ENCODE measurements at places on chromosomes 1 and 21.
A peak's percentile ranks its signal among the peaks of the same experiment; 100 is the strongest.

DNA sequence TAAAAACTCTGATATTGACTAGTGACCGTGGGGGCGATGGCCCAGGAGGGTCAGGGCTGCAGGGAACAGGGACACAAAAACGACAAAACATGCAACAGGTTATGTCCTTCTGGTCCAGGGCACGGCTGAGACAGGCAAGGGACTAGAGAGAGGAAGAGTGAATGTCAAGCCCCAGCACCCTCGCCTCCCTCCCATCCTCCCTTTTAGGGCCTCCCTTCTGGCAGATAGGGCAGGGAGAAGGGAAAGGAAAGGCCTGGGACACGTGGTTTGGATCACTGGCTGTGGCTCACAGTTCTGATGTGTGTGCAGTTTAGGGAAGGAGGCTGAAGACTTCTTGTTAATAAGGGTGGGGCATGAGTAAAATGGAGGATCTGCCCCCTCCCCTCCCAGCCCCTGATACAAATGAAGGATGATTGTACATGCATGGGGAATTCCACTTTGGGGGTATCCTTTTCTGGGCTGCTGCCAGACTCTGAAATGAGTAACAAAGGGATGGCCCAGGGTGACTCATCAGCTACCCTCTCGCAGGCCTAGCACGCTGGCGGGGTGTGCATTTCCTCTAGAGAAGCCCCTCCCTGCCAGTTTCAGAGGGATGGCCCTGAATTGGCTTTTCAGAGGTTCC, 14.2 kb downstream of the CAPN2 start:
- peak; percentile 88 for DNase-seq

- no peak for DNase-seq
Observed at GRCh38 chr1:111732718-111733117, 6.5 kb downstream of the INKA2 start.

- no peak for DNase-seq
Observed at GRCh38 chr21:46627726-46628125, 7.7 kb upstream of the PRMT2 start.

GRCh38 chr1:246002725-246003441, 504.2 kb downstream of the SMYD3 start:
- peak; percentile 84 for DNase-seq

GRCh38 chr1:110390096-110390495, 730 bp downstream of the SLC16A4 start:
- no peak for DNase-seq

Measured in inflammatory macrophage (primary cell).